NCI-H2029 treated with DMSO at 0.1 percent for 48 hours (cell line): ENCODE measurements at places on chromosomes 7 and 10.

GRCh38 chr7:128004623-128005022 is 26.6 kb downstream of the LRRC4 start:
- no peak for DNase-seq

DNA sequence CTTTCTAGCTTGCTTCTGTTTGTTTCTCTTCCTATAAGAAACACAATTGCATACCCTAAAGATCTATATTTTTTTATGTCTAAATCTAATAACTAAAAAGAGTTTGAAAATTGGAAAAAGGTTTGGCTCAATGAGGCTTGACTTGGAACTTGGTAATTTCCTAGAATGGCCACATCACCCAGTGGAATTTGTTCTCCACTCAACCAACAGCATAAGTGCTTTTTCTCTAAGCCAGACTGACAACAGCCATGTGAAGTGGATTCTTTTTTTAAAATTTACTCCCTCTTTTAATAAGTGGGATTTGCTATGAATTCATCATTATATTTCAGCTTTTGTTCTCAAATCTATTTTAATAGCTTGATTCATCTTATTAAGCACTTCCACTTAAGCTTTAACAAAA is 33.8 kb downstream of the GBF1 start:
- no peak for DNase-seq

GRCh38 chr7:28878481-28878880 is 79.6 kb downstream of the TRIL start:
- DNase-seq: no peak

DNA sequence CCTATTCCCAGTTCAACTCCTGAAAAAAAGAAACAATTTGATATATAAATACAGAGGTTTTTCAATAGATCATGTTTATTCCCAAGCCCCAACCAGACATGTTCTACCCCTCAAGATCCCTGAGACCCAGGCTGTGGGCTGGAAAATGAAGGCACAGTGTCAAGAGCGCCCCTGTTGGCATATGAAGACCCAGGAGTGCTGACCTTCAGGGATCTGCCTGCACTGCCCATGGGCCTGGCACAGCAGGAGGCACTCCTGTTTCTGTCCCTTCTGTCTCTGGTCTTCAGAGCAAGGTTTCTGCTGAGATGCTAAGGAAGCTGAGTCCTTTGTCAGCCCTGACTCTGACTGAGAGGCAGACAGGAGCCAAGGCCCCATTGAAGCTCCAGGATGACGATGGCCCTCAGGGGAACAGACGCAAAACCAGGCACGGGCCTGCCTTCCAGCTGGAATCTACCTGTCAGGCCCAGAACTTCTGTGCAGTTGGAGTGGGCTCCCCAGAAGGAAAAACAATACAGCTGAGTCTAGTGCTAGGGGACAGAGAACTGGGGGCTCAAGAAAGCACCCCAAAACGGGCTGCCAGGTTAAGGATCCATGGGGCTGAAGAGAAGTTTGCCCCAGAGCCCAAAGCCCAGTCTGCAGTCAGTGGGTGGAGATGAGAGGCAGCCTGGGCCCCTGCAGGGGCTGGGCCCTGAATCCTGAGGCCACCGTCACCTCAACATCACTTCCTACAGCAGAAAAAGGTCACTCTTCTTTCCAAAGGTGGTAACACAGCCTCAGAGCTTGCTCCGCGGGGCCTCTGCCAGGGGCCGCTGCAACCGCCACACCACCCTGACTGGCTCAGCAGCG is 6.7 kb upstream of the AIFM2 start:
- DNase-seq: no peak

GRCh38 chr10:11600280-11600679 is 11.2 kb downstream of the USP6NL start:
- no peak for DNase-seq

DNA sequence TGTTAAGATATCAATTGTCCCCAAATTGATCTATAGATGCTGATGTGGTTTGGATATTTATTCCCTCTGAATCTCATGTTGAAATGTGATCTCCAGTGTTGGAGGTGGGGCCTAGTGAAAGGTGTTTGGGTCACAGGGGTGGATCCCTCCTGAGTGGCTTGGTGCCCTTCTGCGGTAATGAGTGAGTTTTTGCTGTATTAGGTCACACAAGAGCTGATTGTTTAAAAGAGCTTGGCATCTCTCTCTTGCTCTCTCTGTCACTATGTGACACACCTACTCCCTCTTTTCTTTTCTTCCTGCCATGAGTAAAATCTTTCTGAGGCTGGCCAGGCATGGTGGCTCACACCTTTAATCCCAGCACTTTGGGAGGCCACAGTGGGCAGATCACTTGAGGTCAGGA is 98.2 kb upstream of the KAT6B start:
- no peak for DNase-seq

GRCh38 chr10:3776796-3777571 is 8.0 kb downstream of the KLF6 start:
- no peak for DNase-seq

DNA sequence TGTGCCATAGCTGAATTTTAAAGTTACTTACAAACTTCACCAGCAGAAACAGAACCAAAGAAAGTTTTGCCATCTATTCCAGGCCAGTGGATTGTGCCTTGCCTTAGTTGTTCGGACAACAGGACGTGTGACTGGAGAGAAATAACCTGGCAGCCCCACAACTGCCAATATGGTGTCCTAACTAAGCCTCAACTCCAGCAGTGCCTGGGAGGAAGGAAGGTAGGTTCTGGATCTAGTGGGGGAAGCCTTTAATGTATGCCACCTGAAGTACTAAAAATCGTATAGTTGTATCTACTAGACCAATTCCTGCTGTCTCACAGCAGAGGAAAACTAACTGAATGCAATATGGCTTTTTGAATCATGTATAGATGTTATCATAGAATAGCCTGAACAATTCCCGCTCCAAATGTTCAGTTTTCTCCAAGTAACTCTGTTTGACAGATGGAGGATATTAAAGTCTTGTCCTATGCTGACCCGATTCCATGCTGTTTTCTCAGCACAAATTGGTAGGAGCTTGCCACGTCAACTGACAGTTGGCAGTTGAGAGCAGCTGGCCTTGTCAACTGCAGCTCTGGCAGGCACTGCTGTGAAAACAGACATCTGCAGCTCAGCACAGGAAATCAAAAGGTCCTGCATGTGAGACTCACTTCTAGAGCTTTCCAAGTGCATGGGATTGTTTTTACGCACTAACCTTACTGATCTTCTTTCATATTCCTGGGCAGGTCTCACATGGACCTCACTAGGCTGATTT is 84.5 kb upstream of the WNT16 start:
- no peak for DNase-seq

DNA sequence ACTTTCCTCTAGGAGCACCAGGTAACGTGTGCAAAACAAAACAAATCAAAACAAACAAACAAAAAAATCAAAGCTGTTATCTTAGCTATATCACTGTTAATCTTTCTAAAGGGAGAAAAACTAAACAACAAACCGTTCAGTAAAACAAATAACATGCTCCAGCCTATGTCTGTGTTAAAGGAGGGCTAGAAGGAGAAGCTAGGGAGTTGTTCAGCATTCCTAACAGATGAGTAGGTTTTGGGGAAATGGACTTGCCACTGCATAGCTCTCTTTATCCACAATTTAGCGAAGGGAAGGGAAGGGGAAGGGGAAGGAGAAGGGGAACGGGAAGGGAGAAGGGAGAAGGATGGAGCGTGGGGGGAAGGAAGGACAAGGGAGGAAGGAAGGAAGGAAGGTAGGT is 134.2 kb upstream of the AKR1E2 start:
- DNase-seq: no peak

DNA sequence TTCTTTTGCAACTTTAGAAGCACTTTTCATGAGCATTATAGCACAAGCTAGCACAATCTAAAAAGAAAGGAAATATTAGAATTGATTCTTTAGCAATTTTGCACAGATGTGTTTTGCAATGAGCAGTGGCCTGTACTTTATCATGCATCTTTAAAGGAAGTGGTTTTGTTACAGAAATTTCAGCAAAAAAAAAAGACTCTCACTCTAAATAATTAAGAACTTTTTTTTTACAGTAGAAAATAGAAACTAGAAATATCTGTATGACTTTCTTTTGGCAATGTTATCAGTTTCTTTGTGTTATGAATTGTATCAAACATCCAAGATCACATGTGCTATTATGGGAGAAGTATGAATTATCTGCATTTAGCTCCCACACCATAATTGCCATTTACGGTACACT is 195.7 kb upstream of the KLF6 start:
- DNase-seq: no peak

GRCh38 chr7:16271990-16272665 is 149.2 kb downstream of the CRPPA start:
- DNase-seq: no peak

DNA sequence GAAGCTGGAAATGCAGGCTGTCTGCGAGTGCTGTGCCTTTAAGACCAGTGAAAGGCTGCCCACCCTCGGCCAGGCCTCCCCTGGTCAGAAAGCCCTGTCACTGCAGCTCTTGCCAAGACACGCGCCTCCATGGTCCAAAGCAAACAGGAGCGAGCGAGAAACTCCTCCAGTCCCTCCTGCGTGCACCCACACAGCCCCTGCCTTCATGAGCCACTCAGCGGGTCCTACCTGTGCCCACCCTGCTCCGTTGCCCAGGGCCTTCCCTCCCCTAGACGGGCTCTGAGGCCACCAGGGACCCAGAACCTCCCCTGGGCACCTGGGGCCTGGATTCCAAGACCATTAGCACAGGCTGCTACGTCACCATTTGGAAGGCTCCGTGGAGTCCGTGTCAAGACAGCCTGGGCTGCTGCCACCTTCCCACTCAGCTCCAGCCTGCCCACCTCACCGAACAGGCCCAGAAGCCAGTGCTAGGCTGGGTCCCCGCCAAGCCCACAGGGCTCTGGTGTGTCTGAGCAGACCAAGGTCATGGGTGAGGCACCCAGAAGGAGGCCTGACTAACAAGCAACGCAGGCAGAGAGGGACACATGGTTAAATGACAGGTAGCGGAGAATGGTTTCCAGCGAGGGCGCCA is 144.5 kb downstream of the NEURL1 start:
- DNase-seq: no peak

- no peak for DNase-seq
Measured at GRCh38 chr7:30925117-30925516, 13.5 kb downstream of the AQP1 start.

GRCh38 chr7:106629516-106629915 is 31.4 kb downstream of the CCDC71L start:
- DNase-seq: no peak

GRCh38 chr10:77311186-77311585 is 326.4 kb downstream of the KCNMA1 start:
- DNase-seq: no peak

DNA sequence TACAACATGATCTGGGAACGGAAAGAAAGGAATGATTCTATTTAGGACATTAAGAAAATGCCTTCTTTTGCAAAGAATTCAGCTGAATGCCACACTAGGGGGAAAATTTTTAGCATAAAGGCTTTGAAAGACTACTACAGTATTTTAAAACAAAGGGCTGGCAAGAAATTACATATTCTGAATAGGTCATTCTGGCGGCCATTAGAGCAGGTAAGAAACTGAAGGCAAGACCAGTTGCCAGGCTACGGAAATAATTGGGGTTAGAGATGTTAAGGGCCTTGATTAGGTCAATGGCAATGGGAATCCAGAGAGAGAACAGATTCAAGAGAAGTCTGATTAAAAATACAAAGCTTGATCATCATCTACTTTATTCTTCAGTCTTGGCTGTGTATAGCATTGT is 3.8 kb upstream of the HECTD2 start:
- no peak for DNase-seq

GRCh38 chr7:151252561-151252835 is 4.0 kb upstream of the SMARCD3 start:
- no peak for DNase-seq

- peak; percentile 77 for DNase-seq
Measured at GRCh38 chr7:139340808-139341057, 404 bp upstream of the FMC1 start.

DNA sequence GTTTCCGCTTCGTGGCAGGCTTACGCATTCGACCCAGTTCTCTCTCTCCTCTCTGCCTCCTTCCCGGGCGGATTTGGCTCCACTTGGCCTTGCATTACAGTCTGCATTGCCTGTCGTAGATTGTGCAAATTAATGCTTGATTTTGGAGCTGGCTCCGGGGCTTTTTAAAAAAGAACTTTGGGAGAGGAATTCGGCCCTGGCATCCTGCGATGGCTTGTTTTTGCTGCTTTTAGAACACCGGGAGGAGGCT is 767 bp downstream of the EIF4EBP2 start:
- DNase-seq: no peak

- DNase-seq: no peak
Measured at GRCh38 chr7:135368416-135369186, 135.0 kb downstream of the STRA8 start.

- DNase-seq: no peak
Measured at GRCh38 chr7:156156734-156157408, 344.6 kb upstream of the SHH start.
